ENCODE measurements at places on chromosomes 4 and X.

DNA sequence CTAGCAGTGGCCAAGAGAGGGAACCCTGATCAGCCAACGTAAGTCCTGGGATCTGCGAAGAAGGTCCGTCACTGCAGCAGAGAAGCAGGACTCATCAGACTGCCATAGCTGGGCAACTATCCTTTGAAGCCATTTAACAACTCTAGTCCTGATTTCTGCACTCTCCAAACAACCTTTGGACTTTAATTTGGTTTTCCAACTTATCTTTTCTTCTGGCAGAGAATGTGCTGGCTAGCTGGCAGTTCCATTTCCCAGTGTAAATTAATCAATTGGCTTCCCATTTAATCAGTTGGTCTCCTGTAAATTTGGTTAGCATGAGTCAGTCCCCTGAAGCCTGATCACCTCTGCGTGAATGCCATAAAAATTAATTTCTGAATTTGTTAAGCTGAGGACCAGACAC is 153.7 kb upstream of the GPR101 start:
- no peaks in the 10 kb centered on the region for H3K4me1 ChIP-seq
- no peak for DNase-seq
- no peak overlapping the region for H3K27ac ChIP-seq

- H3K36me3 ChIP-seq, result no peaks in the 10 kb centered on the region
- H3K27ac ChIP-seq, result no peak overlapping the region
- no peak overlapping the region for H3K4me3 ChIP-seq
Observed at GRCh38 chr4:109395694-109396093, 37.9 kb upstream of the SEC24B start.

GRCh38 chr4:48032721-48033120 is 16.1 kb downstream of the NIPAL1 start:
- H3K27ac ChIP-seq, result no peak overlapping the region
- H3K4me1 ChIP-seq, result peaks cover 4% of the 10 kb centered on the region
- H3K36me3 ChIP-seq, result no peaks in the 10 kb centered on the region
- DNase-seq, result no peak
- no peak overlapping the region for H3K4me3 ChIP-seq

- no peaks in the 10 kb centered on the region for H3K4me1 ChIP-seq
- no peaks in the 10 kb centered on the region for H3K36me3 ChIP-seq
- H3K27me3 ChIP-seq, result no peaks in the 10 kb centered on the region
Observed at GRCh38 chr4:13917015-13917414, 289.5 kb upstream of the BOD1L1 start.

DNA sequence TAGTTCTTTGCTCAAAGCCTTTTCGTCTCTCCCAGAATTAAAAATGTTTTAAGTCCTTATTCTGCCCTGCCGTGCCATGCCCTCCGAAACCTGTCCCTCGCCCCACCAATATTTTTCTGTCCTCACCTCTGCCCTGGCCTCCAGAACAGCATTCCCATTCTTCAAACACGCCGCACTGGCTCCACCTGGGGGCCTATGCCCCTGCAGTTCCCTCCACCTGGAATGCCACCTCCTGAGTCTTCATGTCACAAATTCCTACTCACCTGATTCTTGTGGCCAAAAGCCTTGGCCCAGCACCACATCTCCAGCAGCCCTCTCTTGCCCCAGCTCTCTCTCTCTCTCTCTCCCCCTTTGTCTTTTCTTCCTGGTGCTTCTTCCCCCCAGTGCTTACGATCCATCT is 91.6 kb downstream of the APBB2 start:
- no peaks in the 10 kb centered on the region for H3K4me1 ChIP-seq
- H3K27ac ChIP-seq, result no peak overlapping the region
- DNase-seq, result no peak

GRCh38 chr4:188015025-188015940 is 19.7 kb downstream of the ZFP42 start:
- no peak for DNase-seq
- no peak overlapping the region for H3K4me3 ChIP-seq
- H3K27ac ChIP-seq, result no peak overlapping the region
- H3K4me1 ChIP-seq, result no peaks in the 10 kb centered on the region
- H3K36me3 ChIP-seq, result no peaks in the 10 kb centered on the region
- H3K27me3 ChIP-seq, result no peaks in the 10 kb centered on the region

DNA sequence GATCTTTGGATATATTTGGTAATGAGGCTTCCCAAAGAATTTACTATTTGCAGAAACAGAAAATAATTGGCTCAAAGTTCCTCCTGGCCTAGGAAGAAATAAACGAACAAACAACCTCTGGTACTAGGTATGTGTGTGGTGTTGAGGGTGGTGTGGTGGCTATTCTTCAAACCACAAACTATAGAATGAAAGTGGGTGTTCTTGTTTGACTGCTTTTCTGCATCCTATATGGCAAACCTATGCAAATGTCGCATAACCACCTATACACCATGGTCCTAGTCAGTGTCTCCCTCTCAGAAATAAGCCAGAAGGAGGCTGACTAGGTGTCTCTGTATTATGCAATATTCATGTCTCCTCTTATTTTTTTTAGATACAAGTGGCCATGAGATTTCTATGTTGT is 106.6 kb upstream of the PCDH18 start:
- no peak overlapping the region for H3K27ac ChIP-seq
- H3K27me3 ChIP-seq, result no peaks in the 10 kb centered on the region
- no peaks in the 10 kb centered on the region for H3K4me1 ChIP-seq

GRCh38 chrX:133697656-133698055 is 282.4 kb upstream of the GPC4 start:
- H3K4me1 ChIP-seq, result no peaks in the 10 kb centered on the region
- H3K27me3 ChIP-seq, result no peaks in the 10 kb centered on the region
- DNase-seq, result no peak
- H3K36me3 ChIP-seq, result no peaks in the 10 kb centered on the region

DNA sequence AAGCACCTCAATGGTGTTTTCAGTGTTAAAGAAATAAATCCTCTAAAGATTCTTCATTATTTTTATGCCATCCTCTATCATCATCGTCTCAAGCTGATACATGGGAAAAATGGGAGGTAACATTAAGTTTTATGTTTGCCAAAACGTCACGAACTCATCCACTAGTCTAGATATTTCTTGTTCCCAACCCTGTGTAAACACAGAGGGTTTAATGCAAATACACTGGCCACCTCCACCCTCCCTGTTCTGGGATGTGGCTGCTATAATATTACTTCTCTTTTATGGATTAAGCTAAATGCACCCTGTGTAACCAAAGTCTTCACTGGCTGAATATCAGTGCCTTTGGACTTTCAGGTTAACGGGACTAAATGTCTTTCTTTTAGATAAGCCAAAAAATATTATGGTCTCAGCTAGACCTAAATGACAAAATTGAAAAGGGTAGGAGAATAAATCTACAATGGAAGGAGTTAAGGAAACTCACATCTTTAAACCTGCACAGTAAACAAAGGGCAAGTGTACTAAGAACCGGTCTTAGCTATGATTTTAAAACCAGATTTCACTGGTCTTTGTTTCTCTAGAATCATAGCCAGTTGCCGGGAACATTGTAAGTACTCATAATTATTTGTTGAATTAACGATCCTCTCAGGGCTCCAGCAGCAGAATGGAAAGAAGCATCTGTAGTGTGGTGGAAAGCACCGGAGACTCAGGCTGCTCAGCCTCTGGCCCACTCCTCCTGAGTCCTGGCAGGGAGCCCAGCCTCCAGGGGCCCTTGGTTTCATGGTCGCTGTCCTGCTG is 103.5 kb upstream of the NOCT start:
- no peaks in the 10 kb centered on the region for H3K27me3 ChIP-seq
- H3K27ac ChIP-seq, result no peak overlapping the region
- no peak overlapping the region for H3K4me3 ChIP-seq
- H3K4me1 ChIP-seq, result no peaks in the 10 kb centered on the region
- no peak for DNase-seq
- no peaks in the 10 kb centered on the region for H3K36me3 ChIP-seq

DNA sequence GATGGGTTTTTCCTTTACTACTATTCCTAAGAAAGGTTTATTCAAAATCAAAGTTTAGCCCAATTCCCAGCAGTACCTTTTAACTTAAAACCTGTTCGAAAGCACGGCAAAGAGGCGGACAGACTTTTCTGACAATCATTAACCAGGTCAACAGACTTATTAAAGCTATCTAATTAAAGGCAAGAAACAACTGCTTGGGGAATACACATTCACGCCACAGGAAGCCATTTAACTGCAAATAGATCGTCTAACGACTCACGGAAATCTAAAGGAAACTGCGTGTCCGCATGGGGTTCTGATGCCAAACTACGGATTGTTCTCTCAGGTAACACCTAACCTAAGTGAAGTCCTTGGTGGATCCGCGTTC is 663 bp upstream of the USP53 start:
- no peaks in the 10 kb centered on the region for H3K27me3 ChIP-seq
- peak overlapping the region; percentile 91 for H3K4me3 ChIP-seq
- DNase-seq, result no peak
- peaks cover 6% of the 10 kb centered on the region for H3K36me3 ChIP-seq
- H3K4me1 ChIP-seq, result no peaks in the 10 kb centered on the region

- no peak overlapping the region for H3K27ac ChIP-seq
- DNase-seq, result no peak
- H3K4me3 ChIP-seq, result no peak overlapping the region
- H3K36me3 ChIP-seq, result no peaks in the 10 kb centered on the region
Observed at GRCh38 chr4:114196606-114197005, 217.2 kb upstream of the ARSJ start.

DNA sequence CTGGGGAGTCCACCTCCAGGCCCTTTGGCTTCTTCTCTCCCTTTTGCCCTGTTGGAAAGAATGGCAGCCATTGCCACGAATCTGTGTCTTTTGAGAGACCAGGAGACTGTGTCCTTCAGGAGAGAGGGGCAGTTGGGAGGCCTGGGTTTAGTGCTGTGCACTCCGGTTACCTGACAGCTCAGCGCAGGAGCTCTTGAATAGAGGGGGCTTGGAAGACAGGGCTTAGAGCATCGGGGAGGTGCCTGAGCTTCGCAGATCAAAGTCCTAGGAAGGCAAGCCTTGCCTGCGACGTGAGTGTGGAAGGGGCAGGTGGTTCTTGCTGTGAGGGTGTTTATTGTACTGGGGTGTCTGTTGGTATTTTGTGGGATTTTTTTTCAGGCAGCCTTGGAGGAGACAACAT is 41.9 kb upstream of the TADA2B start:
- H3K4me3 ChIP-seq, result no peak overlapping the region
- no peak overlapping the region for H3K27ac ChIP-seq
- no peaks in the 10 kb centered on the region for H3K27me3 ChIP-seq
- peaks cover 9% of the 10 kb centered on the region for H3K36me3 ChIP-seq
- DNase-seq, result no peak

DNA sequence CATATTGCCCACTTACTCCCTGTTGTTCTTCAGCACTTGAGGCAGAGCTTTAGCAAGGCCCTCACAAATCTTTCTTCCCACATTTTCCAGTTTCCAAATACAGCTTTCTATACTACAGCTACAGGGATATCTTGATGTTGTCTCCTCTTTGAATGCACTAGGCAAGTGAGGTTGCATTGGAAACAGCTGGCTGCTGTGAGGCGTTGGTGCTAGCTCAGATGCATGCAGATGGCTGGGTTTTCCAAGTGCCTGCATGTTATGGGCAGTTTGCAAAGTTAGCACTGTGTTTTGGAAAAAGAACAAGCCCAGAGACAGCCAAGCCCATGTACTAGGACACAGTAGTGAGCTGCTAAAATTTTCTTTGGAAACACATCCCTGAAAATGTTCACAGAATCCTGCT is 315.1 kb upstream of the RASGEF1B start:
- H3K27me3 ChIP-seq, result no peaks in the 10 kb centered on the region
- peaks cover 9% of the 10 kb centered on the region for H3K4me1 ChIP-seq

DNA sequence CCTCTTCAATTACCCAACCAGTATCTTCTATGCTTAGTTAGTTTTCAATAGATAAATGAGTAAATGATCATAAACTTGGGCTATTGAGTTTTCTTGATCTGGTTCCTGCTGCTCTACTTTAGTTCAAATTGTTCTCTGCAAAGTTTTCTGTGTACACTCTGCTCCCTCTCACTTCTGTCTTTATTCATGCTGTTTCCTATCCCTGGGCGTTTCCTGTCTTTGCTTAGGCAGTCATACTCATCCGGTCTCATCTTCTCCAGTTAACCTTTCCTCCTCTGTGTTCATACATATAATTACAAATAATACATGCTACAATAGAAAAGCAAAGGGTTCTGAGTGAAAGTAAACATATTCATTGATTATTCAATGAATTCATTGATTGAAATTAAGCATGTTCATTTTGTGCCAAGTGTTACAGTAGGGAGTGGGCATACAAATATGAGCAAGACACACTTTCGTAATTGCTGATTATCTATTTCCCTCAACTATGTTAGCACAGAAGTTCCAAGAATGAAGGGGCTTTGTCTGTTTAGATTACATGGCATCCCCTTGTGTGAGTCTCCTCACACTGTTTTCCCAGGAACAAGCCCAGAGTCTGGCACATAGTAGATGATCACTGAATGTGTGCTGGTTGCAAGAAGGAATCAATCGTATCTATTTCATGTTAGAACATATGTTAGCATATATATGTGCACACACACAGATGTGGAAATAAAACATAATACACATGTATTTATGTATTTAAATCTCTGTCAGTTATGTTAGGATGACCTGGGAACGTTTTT is 1.1 kb downstream of the RAB39B start:
- H3K27ac ChIP-seq, result peak overlapping the region; percentile 93
- H3K4me1 ChIP-seq, result peaks cover 6% of the 10 kb centered on the region
- peak; percentile 6 for DNase-seq
- H3K36me3 ChIP-seq, result no peaks in the 10 kb centered on the region
- peak overlapping the region; percentile 76 for H3K4me3 ChIP-seq

DNA sequence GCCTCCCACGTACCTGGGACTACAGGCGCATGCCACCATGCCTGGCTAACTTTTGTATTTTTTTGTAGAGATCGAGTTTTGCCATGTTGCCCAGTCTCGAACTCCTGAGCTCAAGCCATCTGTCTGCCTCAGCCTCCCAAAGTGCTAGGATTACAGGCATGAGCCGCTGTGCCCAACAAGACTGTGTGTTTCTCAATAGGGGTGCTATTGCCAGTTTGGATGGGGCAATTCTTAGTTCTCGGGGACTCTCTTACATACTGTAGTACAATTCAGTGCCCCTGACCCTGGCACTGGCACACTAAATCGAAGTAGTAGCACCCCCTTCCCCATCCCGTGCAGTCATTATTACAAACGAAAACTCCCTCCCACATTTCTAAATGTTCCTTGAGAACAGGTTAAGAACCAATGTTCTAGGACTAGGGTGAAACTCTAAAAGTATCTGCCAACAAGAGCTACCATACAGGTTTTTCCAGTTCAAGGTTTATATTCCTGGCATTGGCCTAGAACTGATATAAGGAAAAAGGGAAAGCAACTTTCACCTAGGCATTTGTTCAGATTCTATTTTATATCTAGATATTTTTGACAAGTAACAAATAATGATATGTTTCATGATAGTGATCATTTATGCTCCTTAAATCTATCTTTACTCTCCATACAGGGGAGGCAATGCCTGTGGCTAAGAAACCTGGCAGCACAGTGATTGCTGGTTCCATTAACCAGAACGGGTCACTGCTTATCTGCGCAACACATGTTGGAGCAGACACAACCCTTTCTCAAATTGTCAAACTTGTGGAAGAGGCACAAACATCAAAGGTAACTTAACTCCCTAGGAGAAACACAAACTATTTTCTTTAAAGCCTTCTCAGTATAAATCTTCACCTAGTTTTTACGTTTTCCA is 50.4 kb upstream of the PGAM4 start:
- no peaks in the 10 kb centered on the region for H3K27me3 ChIP-seq
- H3K27ac ChIP-seq, result no peak overlapping the region
- H3K36me3 ChIP-seq, result no peaks in the 10 kb centered on the region
- DNase-seq, result no peak

GRCh38 chrX:95995583-95995982 is 689.1 kb upstream of the DIAPH2 start:
- no peak overlapping the region for H3K4me3 ChIP-seq
- no peaks in the 10 kb centered on the region for H3K4me1 ChIP-seq
- DNase-seq, result no peak
- H3K27ac ChIP-seq, result no peak overlapping the region
- no peaks in the 10 kb centered on the region for H3K36me3 ChIP-seq
